ENCODE measurements at places on chromosomes 5 and 9.

GRCh38 chr5:53323943-53324642, 156.3 kb upstream of the FST start:
- DNase-seq: no peak

DNA sequence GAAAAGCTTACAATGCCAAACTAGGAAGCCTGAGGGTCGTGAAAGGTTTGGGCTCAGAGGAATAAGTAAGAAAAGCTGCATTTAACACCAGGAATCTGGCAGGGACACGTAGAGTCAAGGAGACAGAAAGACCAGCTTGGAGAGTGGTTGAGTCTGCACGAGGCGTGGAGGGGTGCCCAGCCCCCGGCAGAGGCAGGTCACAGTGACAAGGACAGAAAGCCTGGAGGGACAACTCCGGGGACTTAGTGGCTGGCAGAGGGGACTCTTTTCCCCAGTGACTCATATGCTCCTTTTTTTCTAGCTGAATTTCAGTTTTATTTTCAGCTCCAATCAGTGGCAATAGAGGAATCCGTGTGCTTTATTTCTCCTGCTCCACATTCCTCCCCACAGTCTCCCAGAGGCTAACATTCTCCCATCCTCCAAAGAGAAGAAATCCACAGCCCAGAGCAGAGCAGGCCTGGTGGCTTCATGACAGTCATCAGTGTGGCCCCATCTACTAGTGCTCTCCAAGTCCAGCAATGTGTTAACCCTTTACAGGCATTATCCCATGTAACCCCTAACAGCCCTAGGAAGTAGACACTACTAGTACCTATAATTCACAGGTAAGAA, 80.7 kb downstream of the KCNIP1 start:
- no peak for DNase-seq

DNA sequence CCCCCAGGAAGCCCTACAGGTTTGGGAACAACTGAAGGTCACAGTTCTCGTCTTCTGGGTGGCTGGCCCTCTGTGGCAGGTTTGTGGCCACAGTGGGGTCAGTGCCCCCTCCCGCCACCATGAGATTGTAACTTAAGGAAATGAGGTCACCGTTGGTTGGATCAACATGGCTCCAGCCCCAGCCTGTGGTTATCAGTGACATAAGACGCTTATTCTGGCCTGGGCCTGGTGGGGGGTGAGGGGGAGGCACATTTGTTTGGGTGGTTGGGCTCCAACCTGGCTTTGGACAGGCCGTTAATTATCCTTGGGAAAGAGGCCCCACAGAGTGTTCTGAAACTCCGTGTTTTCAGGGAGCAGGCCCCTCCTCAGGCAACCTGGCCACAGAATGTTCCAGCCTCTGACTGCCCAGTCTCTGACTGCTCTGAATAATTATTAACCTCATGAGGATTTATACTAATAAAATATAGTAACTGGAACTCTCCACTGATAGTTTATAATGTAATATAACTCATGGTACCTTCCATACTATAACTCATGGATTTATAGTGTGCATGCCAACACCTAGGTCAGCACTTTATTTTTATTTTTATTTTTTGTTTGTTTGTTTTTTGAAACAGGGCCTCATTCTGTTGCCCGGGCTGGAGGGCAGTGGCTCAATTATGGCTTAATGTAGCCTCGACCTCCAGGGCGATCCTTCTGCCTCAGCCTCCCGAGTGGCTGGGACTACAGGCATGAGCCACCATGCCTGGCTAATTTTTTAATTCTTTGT, 58.0 kb upstream of the RPL26L1 start:
- no peak for DNase-seq

- no peak for DNase-seq
These were observed 84.3 kb downstream of the CAMSAP1 start for GRCh38 chr9:135823036-135823435.

- no peak for DNase-seq
These were observed 31.6 kb downstream of the B4GALT1 start for GRCh38 chr9:33135470-33135958.

GRCh38 chr9:93300585-93301081, 116.7 kb downstream of the WNK2 start:
- peak; percentile 41 for DNase-seq

DNA sequence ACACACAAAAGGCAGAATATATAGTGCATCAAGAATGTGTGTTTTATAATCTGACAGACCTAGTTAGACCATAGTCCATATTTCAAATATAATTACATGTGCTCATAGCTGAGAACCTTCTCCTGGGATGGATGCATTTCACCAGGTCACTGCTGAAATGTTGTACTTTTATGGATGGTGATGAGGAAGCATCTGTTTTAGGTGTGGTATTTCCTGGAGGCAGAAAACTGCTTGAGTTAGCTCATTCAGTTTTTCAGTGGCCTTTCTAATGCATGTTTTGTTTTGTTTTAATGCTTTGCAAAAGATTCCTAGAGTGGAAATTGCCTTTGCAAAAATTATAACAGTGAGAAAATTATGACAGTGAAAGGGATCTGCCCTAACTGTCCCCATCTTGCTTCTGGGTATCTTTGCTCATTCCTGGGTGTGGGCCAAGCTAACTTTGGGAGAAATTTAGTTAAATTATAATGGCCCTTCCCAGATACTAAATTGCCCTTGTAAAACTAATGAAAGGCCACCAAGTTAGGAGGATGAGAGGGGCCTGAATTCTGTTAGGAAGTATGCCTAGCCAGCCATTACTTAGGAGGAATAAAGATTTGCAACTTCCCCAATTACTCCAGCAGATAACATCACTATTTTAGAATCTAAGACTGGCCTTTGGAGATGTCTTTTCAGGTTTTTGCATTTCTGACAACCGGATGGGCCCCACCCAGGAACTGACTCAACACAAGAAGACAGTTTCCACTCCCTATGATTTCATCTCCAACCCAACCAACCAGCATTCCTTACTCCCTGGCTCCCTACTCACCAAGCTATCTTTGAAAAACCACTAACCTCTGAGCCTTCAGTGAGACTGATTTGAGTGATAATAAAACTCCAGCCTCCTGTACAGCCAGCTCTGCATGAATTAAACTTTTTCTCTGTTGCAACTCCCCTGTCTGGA, 7.0 kb upstream of the IL12B start:
- no peak for DNase-seq
